ENCODE measurements at places on chromosomes 5 and 9.

GRCh38 chr5:158525663-158526062 lies 574.1 kb downstream of the EBF1 start:
- DNase-seq: no peak

DNA sequence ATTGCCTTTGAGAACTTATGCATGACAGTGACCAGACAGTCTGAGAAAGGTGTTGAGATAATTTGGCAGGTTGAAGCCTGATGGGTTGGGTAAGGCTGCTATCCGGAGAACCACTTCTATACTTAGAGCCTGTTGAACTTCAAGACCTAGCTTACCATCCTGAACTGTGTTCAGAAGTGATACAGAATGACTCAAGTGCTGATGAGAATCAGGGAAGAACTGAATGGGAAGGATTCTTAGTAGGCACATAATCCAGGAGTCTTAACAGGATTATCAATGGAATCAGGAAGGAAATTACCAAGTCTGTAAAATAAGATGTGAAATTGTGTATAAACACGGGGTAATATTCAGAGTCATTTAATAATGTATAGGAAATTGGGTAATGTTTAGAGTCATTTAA lies 9.0 kb upstream of the PAPPA start:
- DNase-seq: no peak

GRCh38 chr9:36461323-36461722 lies 61.3 kb upstream of the RNF38 start:
- no peak for DNase-seq

DNA sequence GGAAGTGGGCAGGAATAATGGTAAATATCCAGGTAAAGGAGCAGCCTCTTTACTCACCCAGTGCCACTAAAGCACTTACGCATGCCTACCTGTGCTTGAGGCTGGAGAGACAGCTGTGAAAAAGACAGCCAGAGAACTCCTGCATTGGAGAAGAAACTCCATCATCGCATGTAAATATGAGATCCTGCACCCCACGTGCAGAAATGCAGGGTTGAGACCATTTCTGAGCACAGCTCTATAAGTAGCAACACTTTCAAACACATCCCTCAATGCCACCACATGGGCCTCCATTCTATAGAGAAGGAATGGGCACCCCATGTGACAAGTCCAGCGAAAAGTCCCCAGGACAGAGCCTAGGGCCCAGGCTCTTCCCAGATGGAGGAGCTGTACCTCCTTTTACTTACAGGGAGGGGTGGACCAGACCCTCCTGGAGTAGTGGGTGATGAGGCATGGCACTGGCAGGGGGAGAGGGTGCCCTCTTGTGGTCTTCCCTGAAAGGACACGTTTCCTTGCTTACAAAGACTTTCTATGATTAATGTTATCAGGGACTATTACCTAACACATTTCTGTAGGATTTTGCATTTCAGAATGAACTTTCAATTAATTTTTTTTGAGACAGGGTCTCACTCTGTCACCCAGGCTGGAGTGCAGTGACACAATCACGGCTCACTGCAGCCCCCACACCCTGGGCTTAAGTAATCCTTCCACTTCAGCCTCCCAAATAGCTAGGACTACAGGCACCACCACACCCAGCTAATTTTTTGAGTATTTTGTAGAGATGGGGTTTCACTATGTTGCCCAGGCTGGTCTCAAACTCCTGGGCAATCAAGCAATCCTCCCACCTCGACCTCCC lies 55.3 kb upstream of the IL17B start:
- no peak for DNase-seq

GRCh38 chr9:71929223-71929622 lies 17.8 kb downstream of the C9orf85 start:
- DNase-seq: no peak

DNA sequence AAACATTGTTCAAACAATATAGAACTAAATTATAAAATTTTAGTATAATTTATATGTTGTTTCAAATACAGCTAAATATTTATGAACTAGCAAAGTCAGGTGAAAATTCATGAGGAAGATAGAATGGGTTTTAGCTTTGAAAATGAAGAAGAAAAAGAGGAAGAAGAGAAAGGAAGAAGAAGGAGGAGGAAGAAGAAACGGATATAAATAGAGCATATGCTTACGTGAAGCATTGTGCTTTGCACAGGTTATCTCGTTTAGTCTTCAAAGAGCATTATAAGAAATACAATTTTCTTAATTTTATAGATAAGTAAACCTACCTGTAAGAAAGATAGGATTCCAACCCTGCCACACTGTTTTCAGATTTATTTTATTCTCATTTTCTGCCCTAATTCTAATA lies 620.6 kb upstream of the DAB2 start:
- DNase-seq: no peak

DNA sequence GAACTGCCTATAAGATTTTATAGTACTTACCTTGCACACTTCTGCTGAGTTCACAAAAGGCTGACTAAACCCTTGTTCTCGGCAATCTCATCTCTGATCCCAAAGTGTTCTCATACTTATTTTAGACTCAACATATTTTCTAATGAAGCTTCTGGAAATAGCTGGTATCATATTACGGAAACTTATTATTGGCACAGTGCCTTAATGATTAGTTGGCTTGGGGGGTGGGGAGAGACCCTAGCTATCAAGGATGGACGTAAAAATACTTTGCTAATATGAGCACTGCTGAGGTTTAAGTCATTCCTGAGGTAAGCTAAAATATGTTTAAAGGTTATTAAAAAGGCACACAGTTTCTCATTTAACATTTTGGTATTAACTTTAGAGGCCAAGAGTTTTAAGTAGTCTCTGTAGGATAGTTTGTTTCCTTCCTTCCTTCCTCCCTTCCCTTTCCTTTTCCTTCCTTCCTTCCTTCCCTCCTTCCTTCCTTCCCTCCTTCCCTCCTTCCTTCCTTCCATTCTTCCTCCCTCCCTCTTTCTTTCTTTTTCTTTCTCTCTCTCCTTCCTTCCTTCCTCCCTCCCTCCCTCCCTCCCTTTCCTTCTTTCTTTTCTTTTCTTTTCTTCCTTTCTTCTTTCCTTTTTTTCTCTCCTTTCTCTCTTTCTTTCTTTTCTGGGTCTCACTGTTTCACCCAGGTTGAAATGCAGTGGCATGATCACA lies 31.5 kb downstream of the ZSWIM6 start:
- no peak for DNase-seq

- no peak for DNase-seq
Observed at GRCh38 chr9:108274971-108275370, 580.8 kb downstream of the ACTL7B start.

- DNase-seq: no peak
Observed at GRCh38 chr9:18507151-18507550, 33.2 kb downstream of the ADAMTSL1 start.
